OCI-LY7 (cell line): ENCODE measurements at places on chromosomes 7 and 10. TPM values are rescaled to one million over a fixed set of nuclear protein-coding genes. Genes with fewer than 3 reads are reported as not detected.
A peak's percentile ranks its signal among the peaks of the same experiment; 100 is the strongest.

MKI67 gene
- total RNA-seq: 192 and 217 TPM in 2 replicates

KCP gene
- 1.4 TPM in 2 replicates for total RNA-seq

SLC13A1 gene
- total RNA-seq: not detected in 2 replicates

DNA sequence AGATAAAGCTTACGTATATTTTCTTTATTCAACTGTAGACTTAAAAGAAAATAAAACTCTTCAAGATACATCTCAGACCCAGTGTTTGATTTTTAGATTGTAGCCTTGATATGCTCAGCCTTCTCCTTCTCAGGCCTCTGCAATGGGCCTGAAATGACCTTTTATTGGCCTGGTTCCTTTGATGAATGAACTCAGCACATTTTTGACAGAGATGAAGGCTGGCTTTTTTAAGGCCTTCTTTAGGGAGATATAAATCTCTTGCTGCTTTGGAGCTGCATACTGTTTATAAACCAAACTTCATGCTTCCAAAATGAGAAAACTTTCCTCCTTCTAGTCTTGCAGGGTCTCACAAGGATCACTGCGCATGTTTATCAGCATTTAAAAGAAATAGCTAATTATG is 1049.8 kb downstream of the LRMDA start:
- no peak for DNase-seq

- DNase-seq: no peak
These were observed 63.0 kb upstream of the ANTXRL start for GRCh38 chr10:46223626-46224413.

DNA sequence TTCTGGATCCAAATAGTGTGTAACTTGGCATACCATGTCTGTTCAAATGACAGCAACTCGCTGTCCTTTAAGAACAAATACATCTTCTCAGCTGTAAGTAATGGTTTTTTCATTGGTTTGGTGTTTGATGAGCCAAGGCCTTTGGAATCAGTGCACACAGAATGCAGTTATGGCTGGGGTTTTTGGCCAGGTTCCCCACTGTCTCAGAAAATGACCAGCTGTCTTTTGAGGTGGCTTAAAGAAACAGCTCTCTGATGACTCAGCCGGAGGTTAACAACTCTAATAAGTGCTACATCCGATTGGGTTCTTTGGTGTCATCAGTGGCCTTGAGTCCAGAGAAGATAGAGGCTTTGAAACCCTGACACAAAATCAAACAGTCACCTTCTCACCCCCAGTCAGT is 688.4 kb downstream of the REEP3 start:
- no peak for DNase-seq

DNA sequence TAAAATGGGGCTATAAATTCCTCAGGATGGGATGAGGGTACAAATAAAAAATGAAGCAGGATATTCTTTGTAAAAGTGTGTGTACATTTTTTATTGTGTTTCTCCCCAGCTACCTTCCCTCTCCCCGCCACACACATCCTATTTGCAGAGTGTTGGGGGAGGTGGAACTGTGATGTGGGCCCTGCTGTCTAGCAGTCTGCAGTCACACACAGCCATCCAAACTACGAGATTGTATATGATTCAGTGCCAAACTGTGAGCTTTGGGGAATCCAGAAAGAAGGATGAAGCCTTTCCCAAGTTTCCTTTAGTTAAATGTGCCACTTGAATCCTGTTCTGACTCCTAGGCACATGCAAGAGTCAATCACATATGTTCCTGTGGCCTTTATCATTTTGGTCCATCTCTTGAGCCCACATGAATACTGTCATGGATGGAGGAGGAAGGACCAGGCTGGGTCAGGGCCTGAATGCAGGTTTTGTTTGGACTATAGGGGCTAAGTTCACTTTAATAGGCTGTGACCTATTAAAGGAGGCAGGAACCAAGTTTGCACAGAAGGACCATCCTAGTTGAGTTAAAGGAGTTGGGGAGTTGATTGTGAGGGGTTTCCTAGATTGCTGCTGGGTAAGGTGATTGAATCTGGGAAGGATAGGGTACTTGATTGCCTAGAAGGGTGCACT is 1.1 kb upstream of the SEMA4G start:
- no peak for DNase-seq

DNA sequence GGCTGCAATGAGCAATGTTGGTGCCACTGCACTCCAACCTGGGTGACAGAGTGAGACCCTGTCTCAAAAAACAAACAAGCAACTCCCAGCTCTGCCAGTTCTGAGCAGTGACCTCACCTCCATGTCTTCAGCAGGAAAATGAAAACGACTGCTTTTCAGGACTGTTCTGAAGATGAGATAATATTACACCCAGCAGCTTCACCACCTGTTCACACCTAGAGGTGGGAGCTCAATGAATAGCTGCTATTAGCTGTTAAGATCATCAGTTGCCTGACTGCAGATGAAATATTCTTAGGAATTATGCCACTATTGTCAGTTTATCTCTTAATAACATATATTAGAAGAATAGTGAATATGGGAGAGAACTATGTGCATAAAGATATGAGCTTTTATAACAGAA is 48.4 kb upstream of the CYTH3 start:
- no peak for DNase-seq

- peak; percentile 31 for DNase-seq
These were observed 61.2 kb downstream of the DNAJB6 start for GRCh38 chr7:157397731-157398691.

- no peak for DNase-seq
These were observed 11.5 kb upstream of the STN1 start for GRCh38 chr10:103929381-103929921.

- DNase-seq: no peak
These were observed 699.4 kb upstream of the GALNT17 start for GRCh38 chr7:70432567-70433001.

GRCh38 chr10:16857419-16857818 is 40.2 kb upstream of the RSU1 start:
- DNase-seq: no peak

GRCh38 chr10:112213098-112213823 is 29.7 kb upstream of the GPAM start:
- DNase-seq: no peak

- DNase-seq: no peak
These were observed 13.4 kb upstream of the AP1S1 start for GRCh38 chr7:101140746-101141382.
